ENCODE measurements at places on chromosomes 12 and 14.

GRCh38 chr12:45687081-45688015 is 42.2 kb upstream of the ARID2 start:
- DNase-seq = no peak

DNA sequence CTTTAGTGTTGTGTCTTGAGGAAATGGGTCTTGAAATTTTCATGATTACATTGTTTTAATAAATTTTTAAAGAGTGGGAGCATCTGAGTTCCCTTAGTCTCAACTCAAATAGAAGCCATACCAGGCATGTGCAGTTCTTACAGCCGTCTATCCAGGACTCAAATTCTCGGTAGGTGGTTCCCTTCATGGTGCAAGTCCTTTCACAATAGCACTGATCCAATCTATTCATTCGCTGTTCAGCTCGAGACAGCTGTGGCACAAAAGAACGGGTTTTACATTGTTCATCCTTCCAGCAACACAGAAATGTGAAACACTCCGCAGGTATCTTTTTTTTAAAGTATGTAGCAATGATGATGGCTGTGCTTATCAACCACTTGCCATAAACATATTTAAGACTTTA is 100.2 kb downstream of the NELL2 start:
- no peak for DNase-seq

- DNase-seq = no peak
Measured at GRCh38 chr12:7907009-7907408, 29.0 kb downstream of the SLC2A3 start.

DNA sequence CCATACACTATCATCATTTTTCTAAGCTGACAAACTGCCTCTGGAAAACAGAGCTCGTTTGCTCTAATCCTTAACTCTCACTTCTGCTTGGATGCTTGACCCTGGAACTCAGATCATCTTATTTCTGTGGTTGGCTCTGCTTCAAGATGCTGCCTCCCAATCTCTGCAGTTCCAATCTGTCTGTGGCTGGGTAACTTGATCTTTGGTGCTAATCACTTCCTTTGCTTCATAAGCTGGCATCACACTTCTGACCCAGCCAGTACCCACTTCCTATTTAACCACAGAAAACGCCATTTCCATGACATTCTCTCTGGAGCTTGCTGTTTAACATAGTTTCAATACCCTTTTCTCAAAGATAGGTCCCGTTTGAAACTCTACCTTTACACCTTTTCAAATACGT is 254.2 kb downstream of the ACSS3 start:
- DNase-seq = no peak

GRCh38 chr14:61537563-61538463 is 157.5 kb upstream of the HIF1A start:
- DNase-seq = no peak

DNA sequence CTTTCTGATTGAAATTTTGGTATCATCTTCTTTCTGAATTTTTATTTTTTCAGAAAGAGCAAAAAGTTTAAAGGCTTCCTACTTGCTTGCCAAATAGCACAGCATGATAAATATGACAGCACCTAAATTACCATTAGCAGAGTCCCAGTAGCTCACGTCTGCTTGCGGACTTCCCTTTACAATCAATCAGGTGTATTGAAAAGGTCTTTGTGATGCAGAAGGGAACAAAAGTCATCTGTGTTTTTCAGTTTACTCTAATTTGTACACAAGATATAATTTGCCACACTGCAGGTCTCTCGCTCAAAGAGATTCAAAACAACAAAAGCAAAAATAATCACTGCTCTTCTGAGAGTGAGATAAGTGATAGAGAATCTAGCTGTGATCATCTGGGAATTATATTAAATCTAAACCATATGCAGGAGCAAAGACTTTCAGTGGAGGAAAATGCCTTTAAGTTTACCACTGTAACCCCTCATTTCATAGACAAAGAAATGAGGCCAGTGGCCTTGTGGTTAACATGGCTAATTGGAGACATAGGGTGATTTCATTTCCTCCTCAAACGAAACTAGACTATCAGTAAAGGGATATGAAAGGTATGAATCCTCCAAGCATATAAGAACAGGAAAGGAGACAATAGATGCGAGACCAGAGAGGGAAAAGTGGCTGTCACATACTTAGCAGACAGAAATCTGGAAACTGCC is 240.8 kb upstream of the TMPO start:
- DNase-seq = no peak

GRCh38 chr12:57069523-57069922 is 9.1 kb downstream of the NEMP1 start:
- DNase-seq = peak; percentile 58

- no peak for DNase-seq
Measured at GRCh38 chr12:48815126-48816110, 2.9 kb upstream of the CACNB3 start.

DNA sequence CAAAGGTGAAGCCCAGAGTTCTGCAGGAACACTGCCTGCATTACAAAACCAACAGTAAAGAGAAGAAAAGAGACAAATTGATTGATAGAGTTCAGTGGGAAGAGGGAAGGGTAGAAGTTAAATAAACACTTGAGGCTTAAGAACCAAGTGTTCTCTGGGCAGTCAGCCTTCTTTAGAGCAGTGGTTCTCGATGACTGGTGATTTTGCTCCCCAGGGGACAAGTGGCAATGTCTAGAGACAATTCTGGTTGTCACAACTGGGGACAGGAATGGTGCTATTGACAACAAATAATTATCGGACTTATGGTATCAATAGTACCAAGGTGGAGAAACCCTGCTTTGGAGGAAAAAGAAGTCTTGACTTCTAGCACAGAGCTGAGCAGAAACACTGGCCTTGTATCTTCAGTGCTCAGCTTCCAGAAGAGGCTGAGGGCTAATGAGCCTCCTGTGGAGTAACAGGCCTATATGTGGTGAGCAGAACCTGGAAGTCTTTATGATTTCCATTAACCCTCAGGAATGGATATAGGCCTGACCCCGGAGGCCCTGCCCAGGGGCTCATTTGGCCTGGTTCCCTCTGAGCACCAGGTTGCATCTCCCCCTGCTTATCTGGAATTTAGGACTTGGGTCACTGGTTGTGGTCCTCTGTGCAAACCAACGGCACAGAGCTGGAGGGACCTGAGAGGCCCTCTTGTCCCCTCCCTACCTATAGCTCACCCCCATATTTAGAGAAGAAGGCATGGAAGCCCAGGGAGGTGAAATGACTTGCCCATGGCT is 204.6 kb upstream of the PWP1 start:
- no peak for DNase-seq

- no peak for DNase-seq
Measured at GRCh38 chr12:17818931-17819330, 271.1 kb downstream of the RERGL start.

GRCh38 chr12:17020765-17021164 is 414.8 kb upstream of the LMO3 start:
- DNase-seq = no peak

GRCh38 chr14:65650826-65651225 is 238.3 kb downstream of the FUT8 start:
- no peak for DNase-seq

DNA sequence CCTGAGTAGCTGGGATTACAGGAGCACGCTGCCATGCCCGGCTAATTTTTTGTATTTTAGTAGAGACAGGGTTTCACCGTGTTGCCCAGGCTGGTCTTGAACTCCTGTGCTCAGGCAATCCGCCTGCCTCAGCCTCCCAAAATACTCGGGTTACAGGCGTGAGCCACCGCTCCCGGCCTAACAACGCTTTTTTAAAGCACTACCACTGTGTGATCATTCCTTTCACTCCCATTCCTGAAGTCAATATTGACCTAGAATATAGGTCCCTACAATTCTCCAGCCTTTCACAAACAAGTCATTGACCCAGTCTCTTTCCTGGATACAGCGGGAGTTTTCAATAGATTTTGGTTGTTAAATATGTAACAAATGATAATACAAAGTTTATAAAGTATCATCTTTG is 62.8 kb downstream of the KIF21A start:
- DNase-seq = no peak

DNA sequence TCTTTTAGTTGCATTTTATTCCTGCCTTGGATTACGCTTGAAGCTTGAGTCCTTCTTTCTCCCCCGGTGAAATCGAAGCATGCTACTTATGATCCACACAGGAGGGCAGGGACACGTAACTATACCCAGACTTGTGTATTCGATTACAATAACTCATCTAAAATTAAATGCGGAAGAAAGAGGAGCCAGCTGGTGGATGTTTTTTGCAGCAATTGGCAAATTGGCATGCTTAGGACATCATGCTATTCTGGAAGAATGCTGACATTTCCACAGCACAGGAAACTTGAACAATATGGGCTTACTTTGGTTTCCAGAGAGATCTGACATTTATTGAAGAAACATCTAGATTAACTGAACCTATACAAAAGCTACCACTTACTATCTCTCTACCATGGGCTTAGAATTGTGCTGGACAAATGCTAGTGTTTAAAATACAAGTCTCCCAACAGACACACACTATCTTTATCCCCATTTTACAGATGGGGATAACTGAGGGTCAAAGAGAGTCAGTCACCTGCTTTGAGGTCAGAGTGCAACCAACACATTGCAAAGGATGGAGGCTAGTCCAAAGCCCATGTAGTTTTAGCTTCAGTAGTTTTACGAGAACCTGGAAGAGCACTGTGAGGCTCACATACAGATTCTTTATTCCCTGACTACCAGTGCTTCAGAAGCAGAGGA is 36.3 kb downstream of the LGMN start:
- no peak for DNase-seq

GRCh38 chr14:99462210-99462609 is 18.4 kb downstream of the SETD3 start:
- no peak for DNase-seq

GRCh38 chr14:101478796-101479410 is 82.4 kb upstream of the DIO3 start:
- DNase-seq = no peak

DNA sequence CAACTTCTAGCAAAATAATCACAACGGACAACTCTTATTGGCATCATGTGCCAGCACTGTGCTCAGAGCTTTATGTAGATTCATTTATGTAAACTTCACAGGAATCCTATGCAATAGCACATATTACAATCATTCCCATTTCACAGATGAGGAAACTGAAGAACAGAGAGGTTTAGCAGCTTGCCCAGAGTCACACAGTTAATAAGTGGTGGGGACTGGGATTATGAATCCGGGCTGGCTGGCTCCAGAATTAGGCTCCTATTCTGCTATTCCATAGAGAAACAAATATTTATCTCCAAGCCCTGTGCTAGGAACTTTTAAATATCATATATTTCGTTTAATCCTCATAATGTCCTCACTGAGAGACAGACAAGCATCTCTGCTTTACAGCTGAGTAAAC is 52.4 kb upstream of the OAS1 start:
- DNase-seq = no peak

GRCh38 chr14:32252030-32252670 is 49.1 kb upstream of the RNU6-8 start:
- no peak for DNase-seq

DNA sequence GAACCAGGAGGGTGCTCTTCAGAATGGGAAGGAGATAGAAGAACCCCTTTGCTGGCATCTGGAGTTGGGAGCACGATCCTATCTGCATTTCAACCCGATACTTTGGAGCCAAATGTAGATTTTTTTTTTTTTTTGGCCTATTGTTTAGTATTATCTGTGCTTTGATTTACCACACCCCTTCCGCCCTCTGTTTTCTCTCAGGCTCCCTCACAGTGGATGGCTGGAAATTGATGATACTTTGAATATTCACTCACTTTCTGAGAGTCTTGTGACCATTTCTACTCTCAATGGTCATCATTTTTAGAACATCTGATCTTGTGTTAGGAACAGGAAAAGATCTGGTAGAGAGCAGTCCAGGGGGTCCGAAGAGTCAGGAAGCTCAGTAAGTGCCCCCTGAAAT is 9.0 kb downstream of the TSPAN9 start:
- no peak for DNase-seq

DNA sequence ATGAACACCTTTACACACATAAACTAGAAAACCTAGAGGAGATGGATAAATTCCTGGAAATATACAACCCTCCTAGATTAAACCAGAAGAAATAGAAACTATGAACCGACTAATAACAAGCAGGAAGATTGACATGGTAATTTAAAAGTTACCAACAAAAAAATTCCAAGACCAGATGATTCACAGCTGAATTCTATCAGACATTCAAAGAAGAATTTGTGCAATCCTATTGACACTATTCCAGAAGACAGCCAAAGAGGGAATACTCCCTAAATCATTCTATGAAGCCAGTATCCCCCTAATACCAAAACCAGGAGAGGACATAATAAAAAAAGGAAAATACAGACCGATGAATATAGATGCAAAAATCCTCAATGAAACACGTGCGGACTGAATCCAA is 102.6 kb upstream of the KRR1 start:
- no peak for DNase-seq

DNA sequence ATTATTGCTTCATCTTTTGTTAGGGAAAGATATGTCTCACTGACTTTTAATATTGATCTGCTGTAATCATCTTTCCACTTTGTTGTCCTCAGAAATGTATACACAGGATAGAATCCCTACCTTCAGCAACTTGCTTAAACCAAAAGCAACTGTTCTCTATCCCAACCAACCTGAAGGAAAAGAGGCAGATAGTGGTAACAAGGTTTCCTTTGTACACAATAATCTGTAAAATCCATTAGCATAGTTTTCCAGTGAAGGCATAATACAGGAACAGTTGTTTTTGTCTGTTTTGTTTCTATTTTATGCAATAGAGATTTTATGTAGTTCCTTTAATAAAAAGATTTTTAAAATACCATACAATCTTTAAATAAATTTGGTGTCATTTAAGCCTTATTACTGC is 170.5 kb downstream of the PIK3C2G start:
- DNase-seq = no peak

- no peak for DNase-seq
Measured at GRCh38 chr12:30909349-30910037, 17.1 kb upstream of the TSPAN11 start.

- no peak for DNase-seq
Measured at GRCh38 chr12:13676880-13677279, 304.5 kb downstream of the GRIN2B start.

- DNase-seq = peak; percentile 65
Measured at GRCh38 chr12:67648521-67649260, at the start of gene DYRK2. Gene DYRK2 (plus strand): TSS chr12:67648745. CDS start chr12:67649134, 389 bp downstream.

GRCh38 chr12:20270557-20270956 is 97.8 kb upstream of the PDE3A start:
- no peak for DNase-seq

- no peak for DNase-seq
Measured at GRCh38 chr14:56555921-56556570, 23.6 kb upstream of the TMEM260 start.

- DNase-seq = no peak
Measured at GRCh38 chr12:3342051-3342450, 149.0 kb upstream of the PRMT8 start.

DNA sequence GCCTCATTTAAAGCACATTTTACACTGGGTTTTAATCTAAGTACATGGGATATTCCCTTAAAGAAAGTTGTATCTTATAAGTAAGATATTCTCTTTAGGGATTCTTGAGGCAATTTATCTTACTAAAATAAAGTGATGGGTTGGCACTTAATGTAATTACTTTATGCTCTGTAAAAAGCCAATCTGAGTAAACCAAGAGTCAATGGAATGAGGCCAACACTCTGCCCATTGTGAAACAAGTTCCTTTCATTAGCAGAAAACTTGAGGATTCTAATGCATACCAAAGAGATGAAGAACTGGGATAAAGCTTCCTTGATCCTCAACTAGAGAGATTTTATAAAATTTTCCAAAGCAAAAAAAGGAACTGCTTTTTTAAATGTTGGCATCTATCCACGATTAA is 121.2 kb downstream of the METTL25 start:
- no peak for DNase-seq

GRCh38 chr12:133106253-133106652 is 23.8 kb downstream of the ZNF891 start:
- DNase-seq = no peak

GRCh38 chr14:103087343-103087835 is 3.4 kb downstream of the LBHD2 start:
- DNase-seq = peak; percentile 4

- DNase-seq = no peak
Measured at GRCh38 chr14:49017447-49017846, 568.7 kb downstream of the RPS29 start.

Measured in T-helper 1 cell (primary cell).